Right lung (tissue), 10 donors: ENCODE measurements at places on chromosomes 1 and 21. TPM values are rescaled to one million over a fixed set of nuclear protein-coding genes. Genes with fewer than 3 reads are reported as not detected.

Gene PAQR6
- polyA plus RNA-seq, result 3.0 TPM

Gene RHOU
- polyA plus RNA-seq, result 56.1 TPM

Gene LCE3E
- polyA plus RNA-seq, result not detected

Gene CDC42BPA
- polyA plus RNA-seq, result 43.3 TPM

Gene OR4F29
- polyA plus RNA-seq, result not detected

- DNase-seq, result no peak
These were observed 11.7 kb downstream of the NR5A2 start for GRCh38 chr1:200038981-200039848.

- DNase-seq, result no peak
These were observed 73.9 kb downstream of the DNTTIP2 start for GRCh38 chr1:93805027-93805610.

GRCh38 chr1:44810101-44810761, 1.9 kb downstream of the BTBD19 start:
- no peak for DNase-seq

- DNase-seq, result no peak
These were observed 13.6 kb downstream of the SHCBP1L start for GRCh38 chr1:182939413-182939812.

DNA sequence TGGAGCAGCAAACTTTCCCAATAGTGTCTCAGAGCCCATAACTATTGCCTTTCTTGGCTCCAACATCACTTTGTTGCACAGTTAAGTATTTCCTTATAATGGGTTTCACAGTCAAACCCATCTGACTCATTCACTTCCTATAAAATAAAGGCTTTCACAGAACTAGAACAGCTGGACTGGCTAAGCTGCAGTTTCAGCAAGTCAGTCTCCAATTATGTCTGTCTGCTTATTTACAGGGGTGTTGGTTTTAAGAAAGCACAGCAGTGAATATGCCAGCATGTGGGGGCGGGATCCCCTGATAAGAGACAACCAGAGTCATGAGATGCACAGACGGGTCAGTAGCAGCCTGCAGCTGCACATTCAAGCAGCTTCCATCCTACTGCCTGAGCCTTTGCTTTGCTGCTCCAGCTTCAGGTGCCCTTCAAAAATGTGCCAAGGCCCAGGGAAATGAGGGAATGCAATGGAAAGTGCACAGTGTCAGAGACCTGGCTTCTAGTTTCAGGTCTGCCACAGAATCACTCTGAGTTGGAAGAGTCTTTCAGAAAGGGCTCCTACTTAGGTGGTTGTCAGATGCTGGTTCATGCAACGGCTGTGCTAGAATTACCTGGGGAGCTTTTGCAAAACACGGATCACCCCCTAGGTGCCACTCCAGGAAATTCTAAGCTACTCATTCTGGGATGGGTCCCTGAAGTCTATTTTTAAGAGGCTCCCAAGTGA, 24.8 kb downstream of the RNF19B start:
- no peak for DNase-seq

DNA sequence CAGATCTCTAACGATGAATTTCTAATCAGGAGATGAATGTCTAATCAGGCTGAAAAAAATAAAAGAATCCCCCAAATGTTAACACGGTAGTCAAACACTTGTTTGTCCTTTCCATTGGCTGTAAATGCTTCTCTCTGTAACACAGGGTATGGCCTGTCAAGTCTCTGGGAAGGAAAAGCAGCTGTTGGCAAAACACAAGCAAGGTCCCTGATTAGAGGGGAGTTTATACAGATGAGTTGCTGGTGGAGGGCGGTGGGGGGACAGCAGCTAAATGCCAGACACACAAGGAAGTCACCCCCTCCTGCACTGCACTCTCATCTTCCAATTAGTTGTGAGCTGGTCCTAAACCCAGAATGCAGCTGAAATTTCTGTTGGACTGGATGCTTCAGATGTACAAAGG, 51.0 kb downstream of the PGBD5 start:
- no peak for DNase-seq
